BJ (cell line): ENCODE measurements at places on chromosomes 13 and 19.

DNA sequence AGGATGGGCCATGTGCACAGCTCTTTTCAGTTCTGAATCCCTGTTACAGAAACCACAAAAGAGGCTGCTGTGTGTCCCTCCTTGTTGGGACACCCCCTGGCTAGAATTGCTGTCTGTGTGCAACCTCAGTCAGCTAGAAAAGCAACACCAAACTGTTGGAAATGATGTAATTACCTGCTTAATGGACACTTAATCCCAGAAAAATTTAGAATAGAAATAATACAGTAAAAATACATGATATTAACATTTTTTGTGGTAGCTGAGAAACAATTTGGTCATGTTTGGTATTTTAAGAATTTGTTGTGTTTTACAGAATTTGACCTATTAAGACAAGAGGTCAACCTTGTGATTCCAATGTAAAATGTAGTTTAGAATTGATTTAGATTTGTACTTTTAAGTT lies 46.8 kb downstream of the FAM124A start:
- peak; percentile 81 for DNase-seq

DNA sequence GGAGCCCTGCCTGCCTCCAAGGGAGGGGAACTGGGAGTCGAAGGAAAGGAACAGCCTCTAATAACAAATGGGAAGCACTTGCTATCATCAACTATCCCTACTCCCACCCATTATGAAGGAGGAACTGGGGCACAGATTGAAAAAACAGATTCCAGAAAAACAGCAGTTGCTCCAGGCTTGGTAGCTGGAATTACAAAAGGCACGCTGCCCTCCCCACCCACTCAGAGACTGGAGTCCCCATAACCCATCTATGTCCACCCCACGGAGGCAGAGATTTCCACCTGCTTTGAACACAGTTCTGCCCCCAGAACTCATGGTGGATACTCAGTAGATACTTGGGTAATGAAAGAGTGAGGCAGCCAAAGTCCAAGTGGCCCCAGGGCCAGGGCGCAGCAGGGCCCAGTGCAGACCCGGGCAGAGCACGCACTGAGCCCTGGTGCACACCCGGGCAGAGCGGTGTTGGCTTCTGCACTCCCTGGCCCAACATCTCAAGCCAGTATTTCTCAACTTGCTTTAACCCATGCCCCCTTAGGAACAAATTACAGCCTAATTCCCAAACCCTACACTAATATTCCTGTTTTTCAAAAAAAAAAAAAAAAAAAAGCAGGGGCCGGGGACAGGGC lies 19.1 kb upstream of the CCNP start:
- no peak for DNase-seq

DNA sequence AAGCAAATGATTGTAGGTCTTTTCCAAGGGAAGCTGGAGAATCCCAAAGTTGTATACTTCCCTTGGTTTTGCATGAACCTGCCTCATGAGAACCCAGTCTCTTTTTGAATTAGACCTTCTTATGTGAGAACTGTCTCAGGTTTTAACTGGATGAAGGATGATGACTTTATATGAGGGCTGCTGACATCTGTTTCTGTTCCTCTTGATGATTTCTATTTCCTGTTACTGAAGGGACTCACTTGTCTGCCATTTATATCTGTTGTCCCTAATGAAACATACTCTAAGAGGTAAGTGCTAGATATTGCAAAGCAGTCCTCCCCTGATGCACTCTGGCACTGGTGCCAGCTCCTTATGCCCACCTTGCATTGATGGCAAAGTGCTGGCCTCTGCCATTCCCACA lies 33.6 kb downstream of the ERICH4 start:
- no peak for DNase-seq

GRCh38 chr19:48518207-48518606 lies 6.6 kb upstream of the LMTK3 start:
- no peak for DNase-seq

DNA sequence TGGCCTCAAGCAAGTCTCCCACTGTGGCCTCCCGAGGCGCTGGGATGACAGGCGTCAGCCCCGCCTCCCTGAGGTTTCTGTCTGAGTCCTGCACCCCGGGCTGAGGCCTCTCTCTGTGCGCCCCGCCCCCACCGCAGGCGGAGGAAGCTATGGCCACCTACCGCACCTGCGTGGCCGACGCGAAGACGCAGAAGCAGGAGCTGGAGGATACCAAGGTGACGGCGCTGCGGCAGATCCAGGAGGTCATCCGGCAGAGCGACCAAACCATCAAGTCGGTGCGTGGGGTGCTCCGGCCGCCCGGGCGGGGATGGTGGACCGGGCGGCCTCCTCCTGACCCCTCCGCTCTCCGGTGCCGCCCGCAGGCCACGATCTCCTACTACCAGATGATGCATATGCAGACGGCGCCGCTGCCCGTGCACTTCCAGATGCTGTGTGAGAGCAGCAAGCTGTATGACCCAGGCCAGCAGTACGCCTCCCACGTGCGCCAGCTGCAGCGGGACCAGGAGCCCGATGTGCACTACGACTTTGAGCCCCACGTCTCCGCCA lies 12.7 kb downstream of the ARHGAP45 start:
- DNase-seq, result no peak

DNA sequence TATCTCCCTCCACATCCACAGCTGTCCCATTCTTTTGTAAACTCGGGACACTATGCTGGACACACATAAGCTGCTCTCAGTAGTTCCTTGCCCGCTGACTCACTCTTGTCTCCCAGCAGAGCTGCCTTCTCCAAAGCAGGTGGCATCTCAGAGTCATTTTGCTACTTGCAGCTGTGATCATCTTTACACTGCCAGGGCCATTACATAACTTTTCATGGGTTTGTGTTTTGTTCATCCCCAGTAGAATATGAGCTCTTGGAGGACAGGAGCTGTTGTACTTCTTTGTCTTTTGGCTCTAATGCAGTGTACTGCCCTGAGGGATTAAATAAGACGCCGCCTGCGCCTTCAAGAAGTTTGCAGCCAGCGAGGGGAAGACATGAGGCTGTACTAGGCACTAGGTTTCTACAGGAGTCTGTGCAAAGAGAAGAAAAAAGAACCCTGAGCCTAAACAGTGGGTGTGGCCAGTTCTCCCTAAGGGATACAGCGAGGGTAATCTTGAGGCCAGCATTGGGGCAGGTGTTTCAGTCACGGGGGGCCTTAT lies 40.8 kb upstream of the GPR183 start:
- no peak for DNase-seq

DNA sequence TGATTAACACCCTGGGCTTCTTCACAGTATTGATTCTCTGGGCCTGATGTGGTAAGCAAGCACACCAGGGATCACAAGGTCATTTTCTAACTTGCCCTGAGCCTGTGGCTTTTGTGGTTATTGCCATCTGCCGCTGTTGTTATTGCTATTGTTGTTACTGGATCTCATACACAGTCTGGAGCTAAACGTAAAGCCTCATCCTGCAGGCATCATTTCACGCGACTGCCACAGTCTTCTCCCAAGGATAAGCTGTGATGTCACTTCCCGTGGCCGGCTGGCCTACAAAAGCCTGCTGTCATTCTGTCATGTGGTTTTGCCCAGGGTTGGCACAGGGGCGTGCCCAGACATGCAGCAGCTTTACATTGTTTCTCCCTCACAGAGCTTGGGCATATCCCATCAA lies 154.0 kb upstream of the GPR12 start:
- DNase-seq, result no peak

DNA sequence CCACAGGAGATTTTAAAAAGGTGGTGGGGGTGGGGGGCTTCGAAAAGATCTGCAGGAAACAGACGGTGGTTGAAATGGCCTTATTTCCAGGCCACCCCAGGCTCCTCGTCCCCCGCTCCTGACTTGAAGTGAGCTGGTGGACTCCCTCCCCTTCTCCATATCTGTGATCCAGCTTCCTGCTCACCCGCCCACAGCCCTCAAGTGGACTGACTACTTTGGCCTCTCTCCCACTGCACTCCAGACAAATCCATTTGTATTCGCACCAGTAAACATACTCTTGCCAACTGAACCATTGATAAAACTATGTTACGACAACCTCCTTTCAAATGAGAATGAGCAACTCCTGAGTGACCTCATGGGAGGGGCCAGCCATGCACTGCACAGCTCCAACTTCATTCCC lies 259.5 kb downstream of the COL4A1 start:
- DNase-seq, result no peak

DNA sequence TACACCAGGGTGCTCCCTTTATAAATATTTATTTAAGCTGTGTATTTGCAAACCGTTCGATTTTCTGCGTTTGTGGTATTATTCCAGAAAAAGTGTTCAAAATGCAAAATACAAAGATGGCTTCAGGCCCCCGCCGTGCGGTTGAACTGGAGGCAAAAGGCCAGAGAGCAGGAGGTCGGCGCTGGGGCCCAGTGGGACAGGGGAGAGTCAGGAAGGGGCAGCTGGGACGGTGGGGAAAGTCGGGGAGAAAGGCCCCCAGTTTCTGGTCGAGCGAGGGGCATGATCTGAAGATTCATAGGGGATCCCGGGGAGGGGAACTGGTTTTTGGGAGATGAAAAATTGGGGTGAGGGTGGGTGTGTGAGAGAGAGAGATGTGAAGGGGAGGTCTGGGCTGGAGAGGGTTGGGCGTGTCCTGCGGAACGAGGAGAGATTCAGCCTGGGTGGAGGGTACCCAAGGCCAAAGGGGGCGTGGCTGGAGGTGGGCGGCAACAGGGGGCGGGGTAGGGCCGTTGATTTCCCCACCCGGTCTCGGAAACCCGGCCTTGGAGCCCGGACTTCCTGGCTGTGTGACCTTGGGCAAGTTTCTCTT lies 678 bp downstream of the ISOC2 start:
- DNase-seq, result peak; percentile 34

GRCh38 chr13:91594061-91594460 lies 195.6 kb downstream of the GPC5 start:
- DNase-seq, result no peak

DNA sequence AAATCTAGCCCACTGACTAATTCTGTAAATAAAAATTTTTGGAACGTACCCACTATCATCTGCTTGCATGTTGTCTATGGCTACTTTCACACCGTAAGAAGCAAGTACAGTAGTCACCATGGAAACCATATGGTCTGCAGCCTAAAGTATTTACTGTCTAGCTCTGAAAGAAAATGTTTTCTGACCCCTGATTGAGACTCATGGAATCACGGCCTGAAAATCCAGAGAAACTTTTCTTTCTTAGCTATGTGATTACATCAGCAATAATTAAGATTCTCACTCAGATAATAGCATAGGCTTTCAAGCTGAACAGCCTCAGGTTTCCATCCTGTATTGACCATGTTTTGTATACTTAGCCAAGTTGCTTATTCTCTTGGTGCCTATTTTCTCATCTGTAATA lies 264.6 kb downstream of the NHLRC3 start:
- no peak for DNase-seq

DNA sequence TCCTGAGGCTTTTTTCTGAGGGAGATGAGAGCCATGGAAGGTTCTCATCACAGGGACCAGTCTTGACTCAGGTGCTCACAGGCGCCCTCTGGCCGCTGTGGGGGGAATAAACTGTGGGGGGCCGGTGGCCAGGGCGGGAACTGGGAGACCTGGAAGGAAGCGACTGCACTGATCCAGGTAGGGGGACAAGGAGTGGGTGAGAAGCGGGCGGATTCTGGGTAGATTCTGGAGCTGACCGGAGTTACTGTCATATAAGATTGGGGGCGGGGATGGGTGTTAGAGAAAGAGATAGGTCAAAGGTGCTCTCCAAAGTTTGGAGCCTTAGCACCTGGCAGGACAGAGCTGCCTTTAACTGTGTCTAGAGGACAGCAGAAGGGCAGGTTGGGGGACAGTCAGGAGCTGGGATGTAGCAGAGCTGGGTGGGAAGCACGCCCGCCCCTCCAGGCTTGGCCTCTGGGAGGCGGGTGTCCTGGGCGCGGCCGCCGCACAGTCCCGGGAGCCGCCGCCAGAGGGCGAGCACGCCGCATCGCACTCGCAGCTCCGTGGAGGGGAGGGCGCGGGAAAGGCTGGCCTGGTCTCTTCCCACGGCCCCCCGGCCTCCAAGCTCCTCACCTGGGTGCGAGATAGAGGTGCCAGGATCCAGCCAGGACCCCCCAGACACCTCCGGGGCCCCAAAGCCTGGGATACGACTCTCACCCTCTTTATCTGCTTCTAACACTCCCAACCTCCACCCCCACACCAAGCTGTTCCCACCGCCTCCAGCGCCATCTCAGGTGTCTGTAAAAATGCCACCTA lies 4.2 kb upstream of the DAND5 start:
- no peak for DNase-seq

DNA sequence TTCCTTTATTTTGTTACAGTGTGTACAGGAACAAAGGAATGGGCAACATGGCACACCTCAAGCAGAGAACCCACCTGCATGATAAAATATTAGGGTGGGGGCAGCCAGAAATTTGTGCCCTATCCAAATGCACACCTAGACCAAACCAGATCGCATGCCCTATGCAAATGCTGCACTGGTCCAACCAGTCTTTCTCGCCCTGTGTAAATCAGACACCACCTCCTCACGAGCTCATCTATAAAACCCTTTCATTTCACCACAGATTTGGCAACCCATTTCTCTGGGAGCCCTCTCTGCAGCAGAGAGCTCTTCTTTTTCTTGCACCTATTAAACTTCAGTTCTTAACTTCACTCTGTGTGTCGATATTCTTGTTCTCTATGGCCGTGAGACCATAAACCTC lies 1559.2 kb downstream of the SLITRK1 start:
- no peak for DNase-seq

DNA sequence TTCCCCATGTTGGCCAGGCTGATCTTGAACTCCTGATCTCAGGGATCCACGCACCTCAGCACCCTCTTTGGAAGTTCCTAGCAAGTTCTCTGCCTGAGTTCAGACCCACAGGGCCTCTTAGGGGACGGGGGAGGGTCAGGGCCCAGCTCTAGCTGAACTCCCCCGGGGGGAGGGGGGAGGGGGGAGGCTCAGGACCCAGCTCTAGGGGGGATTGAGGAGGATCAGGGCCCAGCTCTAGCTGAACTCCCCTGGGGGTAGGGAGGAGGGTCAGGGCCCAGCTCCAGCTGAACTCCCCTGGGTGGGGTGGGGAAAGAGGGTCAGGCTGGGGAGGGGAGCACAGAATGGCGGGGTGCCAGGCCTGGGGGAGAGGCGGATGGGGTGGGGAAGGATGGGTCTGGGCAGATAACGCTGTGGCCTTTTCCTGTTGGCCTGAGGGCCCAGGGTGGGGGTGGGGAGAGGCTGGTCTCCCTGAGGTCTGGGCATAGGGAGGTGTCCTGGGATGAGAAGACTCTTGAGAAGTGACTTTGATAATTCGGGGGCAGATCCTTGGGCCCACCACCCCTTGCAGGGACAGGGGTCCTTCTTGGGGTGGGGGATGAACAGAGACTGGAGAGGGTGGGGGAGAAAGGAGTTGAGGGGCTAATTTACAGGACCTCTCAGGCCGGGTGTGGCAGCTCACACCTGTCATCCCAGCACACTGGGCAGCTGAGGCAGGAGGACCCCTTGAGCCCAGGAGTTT lies 5.5 kb upstream of the PTBP1 start:
- DNase-seq, result no peak

DNA sequence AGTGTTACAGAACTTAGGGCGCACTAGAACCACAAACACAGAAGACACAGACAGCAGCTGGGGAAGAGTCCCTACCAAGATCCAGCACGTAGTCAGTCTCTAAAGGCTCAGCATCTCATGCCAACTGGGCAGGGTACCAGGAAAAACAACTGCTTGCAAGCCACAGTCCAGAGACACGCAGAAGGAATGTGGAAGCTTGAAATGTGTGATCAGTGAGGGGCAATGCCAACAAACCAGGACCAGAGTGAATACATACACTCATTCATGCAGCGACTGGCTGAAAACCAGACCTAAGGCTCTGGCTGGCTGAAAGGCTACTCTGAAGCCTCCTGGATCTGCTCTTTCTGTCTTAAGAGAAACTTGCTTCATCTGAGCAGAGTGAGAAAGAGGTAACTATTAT lies 1484.8 kb downstream of the EFNB2 start:
- DNase-seq, result no peak

- no peak for DNase-seq
These were observed 4.8 kb downstream of the SGCG start for GRCh38 chr13:23185542-23185941.

- DNase-seq, result no peak
These were observed 15.3 kb downstream of the ZNF486 start for GRCh38 chr19:20182222-20182785.
